EH (cell line): ENCODE measurements at places on chromosomes 4 and X.

DNA sequence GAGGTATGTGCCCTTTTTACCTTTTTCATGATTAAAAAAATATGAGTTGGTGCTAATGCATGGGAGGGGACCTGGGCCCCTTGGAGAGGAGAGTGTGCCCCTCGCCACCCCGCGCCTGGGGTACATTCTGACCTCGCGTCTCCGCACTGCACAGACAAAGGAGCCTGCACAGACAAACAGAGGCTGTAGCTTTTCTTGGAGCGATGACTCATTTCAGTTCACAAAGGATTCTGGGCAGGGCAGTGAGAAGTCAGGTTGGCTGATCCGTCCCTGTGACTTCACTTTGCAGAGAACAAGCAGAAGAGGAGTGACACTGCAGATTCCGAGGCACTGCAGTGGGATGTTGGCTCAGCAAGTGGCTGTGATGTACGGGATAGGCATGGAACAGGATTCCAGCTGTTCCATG is 82.9 kb downstream of the STOX2 start:
- peak; percentile 71 for DNase-seq

- DNase-seq = peak; percentile 93
These were observed 140.3 kb upstream of the SH3RF1 start for GRCh38 chr4:169410839-169411770.

DNA sequence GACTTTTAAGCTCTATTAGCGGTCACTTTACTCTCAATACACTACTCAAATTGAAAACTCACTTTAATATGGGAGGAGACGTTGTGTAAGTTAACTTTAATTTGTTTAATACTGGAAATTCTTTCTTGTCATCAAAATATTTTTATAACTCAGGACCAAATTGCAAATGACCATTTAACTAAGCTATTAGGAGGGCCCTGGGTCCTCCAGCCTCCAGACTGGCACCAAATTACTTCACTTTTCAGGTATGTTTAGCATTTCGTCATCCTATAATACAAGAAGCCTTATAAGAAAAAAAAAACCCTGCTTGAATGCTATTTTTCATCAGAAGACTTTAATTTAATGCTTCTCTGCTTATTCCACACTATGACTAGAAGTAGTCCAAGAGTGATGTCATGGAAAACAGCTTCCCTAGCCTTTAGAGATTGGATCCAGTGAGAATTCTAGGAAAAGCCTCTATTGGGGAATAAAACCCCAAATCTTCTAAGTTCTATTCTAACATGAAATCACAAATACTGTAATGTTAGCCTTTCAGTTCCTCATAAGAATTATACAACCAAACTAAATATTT is 6.6 kb downstream of the KLHL15 start:
- DNase-seq = peak; percentile 18

DNA sequence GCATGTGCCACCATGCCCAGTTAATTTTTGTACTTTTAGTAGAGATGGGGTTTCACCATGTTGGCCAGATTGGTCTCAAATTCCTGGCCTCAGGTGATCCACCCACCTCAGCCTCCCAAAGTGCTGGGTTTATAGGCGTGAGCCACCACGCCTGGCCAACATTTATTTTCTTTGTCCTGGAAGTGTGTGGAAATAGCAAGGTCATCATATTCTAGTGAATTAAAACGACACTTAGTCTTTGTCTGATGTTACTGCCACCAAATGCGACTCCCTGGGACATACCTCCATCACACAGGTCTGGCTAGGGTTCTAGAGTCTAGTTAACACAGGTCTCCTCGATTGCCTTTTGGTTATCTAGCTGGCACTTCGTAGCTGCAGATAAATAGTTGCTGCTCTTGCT is 203.1 kb downstream of the AASDH start:
- no peak for DNase-seq

GRCh38 chrX:154495472-154495922 is 5.1 kb upstream of the SLC10A3 start:
- no peak for DNase-seq

DNA sequence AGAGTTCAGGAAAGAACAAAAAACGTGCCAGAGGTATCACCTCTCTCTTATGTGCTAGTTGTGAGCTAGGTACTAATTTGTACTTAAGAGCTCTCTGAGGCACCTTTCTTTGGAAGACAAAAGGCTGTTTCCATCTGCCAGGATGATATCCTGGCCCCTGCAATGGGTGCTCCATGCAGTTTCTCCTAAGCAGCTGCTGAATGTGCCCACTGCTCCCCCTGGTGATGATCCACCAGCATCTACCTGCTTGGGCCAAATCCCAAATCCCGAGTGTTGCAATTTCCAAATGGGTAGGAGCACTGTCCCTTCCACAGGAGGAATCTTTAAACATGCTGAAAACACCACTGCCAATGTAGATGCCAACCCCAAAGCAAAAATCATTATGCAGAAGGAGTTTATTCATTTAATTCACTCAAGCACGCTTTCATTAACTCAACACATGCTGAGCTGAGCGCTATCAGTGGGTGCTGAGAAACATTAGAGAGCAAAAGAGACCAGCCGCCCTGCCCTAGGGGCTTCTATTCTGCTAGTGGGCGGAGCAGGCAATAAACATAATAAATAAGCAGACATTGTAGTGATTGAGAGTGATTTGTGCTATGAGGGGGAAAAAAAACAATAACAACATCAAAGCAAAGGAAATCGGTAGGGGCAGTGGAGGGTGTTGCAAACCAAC is 69.6 kb upstream of the C4orf50 start:
- peak; percentile 18 for DNase-seq

DNA sequence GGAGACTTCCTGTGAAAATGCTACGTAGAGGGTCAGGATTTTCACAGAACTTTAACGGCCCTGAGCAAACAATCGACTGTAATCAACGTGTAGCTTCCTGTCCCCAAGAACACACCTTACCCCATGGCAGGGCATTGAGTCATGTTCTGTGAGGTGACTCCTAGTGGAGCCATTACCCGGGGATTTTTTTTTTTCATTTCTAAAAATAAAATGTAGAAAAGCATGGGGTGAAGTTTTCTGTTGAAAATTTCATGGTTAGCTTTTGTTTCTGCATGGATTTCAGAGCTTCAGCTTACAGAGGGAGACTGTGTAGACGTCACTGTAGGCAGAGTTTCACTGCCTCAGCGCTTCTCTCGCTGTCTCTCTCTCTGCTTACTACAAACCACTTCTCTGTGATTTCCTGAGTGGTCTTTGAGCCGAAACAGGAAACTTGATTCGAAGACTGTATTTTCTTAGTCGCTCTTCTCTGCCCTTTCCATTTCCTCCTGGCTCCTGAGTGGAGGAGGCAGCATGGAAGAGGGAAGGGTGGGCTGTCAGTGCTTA is 111.7 kb downstream of the NFKB1 start:
- DNase-seq = no peak

- DNase-seq = peak; percentile 65
These were observed 14.8 kb upstream of the BOD1L1 start for GRCh38 chr4:13642170-13642950.

GRCh38 chrX:4181782-4182407 is 468.4 kb upstream of the PRKX start:
- no peak for DNase-seq

DNA sequence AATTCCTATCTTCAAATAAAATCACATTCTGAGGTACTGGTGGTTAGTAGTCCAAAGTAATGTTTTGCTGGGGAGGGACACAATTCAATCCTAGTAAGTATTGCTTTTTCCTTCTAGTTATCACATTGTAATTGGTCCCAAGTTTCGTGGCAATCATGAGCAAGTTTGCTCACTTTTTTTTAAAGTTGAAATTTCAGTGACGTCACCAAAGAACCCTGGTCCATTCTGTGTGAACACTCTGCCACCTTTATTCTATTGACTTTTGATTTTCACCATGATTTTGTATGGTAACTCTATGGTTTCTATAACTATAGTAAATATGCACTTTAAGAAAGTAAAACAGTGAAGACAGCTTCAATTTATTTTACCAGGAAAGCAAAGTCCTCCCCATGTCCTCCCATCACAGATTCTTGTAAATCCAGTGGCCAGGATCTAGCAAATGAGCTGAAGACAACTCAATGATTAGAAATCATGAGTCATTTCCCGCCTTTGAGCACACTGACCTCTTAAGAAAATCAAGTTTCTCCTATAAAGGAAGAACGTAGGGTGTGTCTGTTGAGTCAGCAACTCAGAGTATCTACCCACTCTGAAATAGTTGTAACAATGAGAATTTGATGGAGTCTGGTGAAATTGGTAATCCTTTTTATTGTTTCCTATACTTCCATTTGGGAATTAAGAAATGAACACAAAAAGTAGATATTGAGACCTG is 1306.6 kb upstream of the PABPC4L start:
- DNase-seq = peak; percentile 58

DNA sequence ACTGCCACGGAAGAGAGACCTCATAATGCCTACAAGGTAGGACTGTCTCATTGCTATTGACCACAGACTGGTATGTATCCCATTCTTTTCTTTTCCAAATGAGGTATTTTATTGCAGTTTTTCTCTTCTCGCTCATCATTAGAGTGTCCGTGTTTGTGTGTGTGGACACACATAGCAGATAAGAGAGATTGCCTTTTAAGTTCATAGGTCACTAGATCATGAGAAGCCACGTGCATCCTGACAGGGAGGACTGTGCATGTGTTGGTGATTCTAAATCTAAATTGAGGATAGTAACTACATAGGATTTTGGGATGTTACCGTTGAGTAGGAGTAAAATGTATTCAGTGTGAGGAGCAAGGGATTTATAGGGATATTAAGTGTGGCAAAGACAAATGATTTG is 37.3 kb downstream of the HPGD start:
- no peak for DNase-seq

DNA sequence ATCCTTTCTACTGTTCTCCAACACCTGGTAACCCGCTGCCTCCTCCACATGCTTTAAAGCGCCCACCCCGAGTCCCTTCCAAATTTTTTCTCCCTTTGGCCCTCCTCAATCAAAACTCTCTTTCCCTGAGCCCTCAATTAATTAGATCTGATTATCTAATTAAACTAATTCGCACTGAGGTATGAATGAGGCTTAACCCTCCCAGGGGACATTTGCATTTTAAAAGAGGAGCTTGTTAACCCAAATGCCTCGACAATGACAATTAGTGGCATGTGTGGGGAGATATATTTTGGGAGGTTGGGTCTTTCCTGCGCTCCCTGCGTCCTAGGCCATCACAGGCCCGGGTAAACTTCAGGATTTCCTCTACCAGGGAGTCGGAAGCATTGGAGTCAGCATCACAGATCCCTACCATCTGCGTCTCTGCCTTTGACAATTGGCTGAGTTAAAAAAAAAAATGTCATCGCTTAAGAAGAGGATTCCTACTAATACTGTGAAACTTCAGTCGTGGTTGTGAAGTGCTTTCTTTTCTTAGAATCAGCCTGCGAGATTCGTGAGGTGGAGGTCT is 50.6 kb downstream of the TENM3 start:
- DNase-seq = no peak

DNA sequence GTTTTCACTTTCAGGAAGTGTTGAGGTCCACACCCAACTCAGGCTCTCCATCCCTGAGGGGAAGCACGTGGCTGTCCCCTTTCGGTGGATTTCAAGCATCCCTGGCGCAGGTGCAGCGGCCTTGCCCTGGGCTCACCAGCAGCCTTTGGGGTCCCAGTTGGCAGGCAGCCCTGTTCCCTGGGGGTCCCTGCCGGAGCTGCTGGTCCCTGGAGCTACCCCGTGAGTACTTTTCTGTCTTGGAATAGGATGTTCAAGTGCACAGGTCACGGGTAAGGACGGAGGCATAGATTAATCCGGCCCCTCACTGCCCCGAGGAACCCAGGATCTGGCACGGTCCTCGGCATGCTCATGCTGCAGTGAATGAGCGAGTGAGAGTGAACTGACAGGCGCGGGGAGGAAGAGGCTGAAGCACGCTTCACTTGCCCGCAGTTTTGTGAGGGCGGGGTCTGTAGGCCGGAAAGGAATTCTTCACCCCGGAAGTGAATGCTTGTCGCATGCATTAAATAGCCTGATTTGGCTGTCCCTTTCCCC is 117.2 kb upstream of the FAT1 start:
- DNase-seq = no peak

DNA sequence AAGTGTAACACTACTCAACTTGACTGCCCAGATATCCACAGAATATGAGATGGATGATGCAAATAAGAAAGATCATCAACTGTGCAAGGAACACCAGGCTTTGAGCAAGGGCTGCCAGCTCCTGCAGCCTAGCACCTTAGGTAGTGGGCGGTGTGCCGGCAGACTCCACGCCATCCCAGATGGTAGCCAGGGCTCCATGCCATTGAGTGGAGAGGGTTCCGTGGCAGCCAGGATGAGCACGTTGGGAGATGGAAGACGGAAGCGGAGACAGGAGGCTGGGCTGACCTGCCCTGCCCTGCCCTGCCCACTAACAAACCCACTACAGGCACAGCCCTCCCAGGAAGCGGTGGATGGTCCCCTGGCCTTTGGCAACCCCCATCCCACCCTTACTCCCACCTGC is 51.9 kb downstream of the TMPRSS11F start:
- DNase-seq = no peak

DNA sequence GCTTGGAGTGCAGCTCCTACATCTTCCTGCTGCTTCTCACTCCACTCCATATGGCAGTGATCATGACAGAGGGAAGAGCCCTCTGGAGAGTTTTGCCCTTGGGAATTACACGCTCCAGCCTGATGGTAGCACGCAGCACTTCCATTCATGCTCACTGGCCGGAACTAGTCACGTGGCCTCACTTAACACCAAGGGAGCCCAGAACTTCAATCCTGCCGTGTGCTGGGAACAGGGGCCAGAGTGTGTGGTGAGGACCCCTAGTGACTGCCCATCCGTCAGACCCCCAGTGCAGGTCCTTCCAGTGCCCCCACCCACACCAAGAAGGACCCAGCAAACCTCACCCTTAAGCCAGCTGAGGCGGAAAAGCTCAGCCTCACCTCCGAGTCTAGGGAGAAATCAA is 230.7 kb downstream of the EVC2 start:
- DNase-seq = no peak

GRCh38 chr4:118033148-118034052 is 886 bp upstream of the NDST3 start:
- DNase-seq = peak; percentile 53

- no peak for DNase-seq
These were observed 30.6 kb downstream of the ZNF182 start for GRCh38 chrX:47973235-47973634.
